ENCODE measurements at places on chromosomes 13 and 19. TPM values are rescaled to one million over a fixed set of nuclear protein-coding genes. Genes with fewer than 3 reads are reported as not detected.

Gene PALM
- total RNA-seq: not detected

Gene GPR183
- total RNA-seq: 4.3 TPM

Gene BEST2
- total RNA-seq: not detected

Gene TMEM221
- not detected for total RNA-seq

Gene PEG3
- 0.14 TPM for total RNA-seq

Gene ATP1A3
- 4.3 TPM for total RNA-seq

Gene MUC16
- total RNA-seq: not detected

Gene POU4F1
- total RNA-seq: 0.08 TPM

Gene ZNF723
- total RNA-seq: not detected

Gene SSC5D
- 0.46 TPM for total RNA-seq

Gene C19orf12
- total RNA-seq: 32.3 TPM

DNA sequence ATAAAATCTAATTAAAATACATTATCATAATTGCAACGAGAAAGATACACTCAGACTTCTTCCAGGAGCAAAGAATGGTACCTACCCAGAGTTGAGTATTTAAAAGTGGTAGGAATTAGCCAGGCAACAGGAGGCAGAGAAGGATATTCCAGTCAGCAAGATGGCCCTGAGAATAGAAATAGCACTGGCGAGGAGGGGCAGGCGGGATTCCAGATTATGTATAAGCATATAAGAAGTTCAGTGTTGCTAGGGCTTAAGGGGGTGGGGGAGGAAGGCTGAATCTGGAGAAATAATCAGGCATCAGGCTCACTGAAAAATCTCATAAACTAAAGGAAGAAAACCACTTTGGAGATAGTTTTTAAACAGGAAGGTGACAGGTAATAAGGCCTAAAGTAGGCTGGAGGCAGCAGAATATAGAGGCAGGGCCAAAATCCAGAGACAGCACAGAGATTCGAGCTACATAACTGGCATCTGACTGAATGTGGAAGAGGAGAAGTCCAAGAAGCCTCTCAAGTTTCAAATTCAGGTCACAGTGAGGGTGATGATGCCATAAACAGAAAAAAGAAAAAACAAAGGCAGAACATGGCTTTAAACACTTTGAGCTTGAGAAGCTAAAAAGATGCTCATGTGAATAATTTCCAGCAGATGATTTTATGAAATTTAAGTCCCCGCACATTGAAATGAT is 7.5 kb downstream of the KPNA3 start:
- H3K36me3 ChIP-seq: peaks cover 18% of the 10 kb centered on the region
- H3K4me3 ChIP-seq: no peak overlapping the region
- DNase-seq: no peak
- no peaks in the 10 kb centered on the region for H3K27me3 ChIP-seq

GRCh38 chr19:2469102-2469914 is 6.6 kb upstream of the GADD45B start:
- H3K27me3 ChIP-seq: no peaks in the 10 kb centered on the region
- peak overlapping the region; percentile 20 for H3K27ac ChIP-seq
- DNase-seq: peak; percentile 59
- no peak overlapping the region for H3K4me3 ChIP-seq
- no peaks in the 10 kb centered on the region for H3K36me3 ChIP-seq
- peaks cover 11% of the 10 kb centered on the region for H3K4me1 ChIP-seq

DNA sequence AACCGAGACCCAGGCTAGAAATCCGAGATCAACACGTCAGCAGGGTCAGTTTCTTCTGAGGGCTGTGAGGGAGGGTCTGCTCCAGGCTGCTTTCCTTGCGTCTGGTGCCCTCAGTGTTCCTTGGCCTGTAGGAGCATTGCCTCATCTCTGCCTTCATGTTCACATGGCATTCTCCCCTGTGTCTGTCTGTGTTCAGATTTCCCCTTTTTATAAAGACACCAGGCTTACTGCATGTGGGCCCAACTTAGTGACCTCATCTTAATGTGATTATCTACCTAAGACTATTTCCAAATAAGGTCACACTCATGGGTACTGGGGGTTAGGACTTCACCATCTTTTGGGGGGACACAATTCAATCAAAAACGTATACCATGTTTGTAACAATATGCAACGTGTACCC is 57.2 kb upstream of the C1QTNF9 start:
- no peaks in the 10 kb centered on the region for H3K27me3 ChIP-seq
- H3K4me1 ChIP-seq: peaks cover 65% of the 10 kb centered on the region
- peak overlapping the region; percentile 97 for H3K27ac ChIP-seq
- peak overlapping the region; percentile 88 for H3K4me3 ChIP-seq

- DNase-seq: peak; percentile 42
- H3K27me3 ChIP-seq: peaks cover 18% of the 10 kb centered on the region
- H3K4me1 ChIP-seq: peaks cover 16% of the 10 kb centered on the region
- no peak overlapping the region for H3K27ac ChIP-seq
- peak overlapping the region; percentile 80 for H3K4me3 ChIP-seq
Measured at GRCh38 chr13:52127783-52128702, 830 bp downstream of the NEK5 start.

GRCh38 chr19:44807652-44808462 is 1.0 kb upstream of the BCAM start:
- H3K27ac ChIP-seq: no peak overlapping the region
- no peak for DNase-seq
- H3K4me3 ChIP-seq: no peak overlapping the region
- peaks cover 42% of the 10 kb centered on the region for H3K27me3 ChIP-seq
- H3K36me3 ChIP-seq: no peaks in the 10 kb centered on the region

DNA sequence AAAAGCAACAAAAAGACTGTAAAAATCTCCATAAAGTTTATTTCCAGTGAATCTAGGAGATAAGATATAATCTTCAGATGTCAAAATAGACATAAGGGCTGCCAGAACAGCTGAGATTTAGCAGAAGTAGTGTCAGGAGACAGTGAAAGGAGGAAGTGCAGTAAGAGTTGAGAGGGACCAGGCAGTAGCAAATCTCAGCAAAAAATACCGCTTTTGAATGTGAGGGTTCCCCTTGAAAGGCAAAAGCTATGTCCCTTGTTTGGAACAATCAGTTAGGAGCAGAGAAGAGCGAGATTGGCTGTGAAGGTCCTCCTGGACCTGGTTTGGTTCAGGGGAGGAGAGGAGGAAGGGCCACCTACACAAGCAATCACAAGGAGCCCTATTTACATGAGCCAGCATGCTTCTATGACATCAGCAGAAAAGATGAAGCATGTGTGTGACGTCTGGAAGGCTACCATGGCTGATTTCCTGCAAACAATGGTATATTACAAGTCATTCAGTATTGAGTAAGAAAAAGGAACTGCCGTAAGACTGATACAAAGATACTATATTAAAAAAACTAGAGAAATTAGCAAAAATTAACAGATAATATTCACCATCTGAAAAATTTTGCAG is 98.9 kb upstream of the SIAH3 start:
- H3K4me1 ChIP-seq: peaks cover 2% of the 10 kb centered on the region
- no peaks in the 10 kb centered on the region for H3K27me3 ChIP-seq
- peaks cover 7% of the 10 kb centered on the region for H3K36me3 ChIP-seq
- no peak for DNase-seq

DNA sequence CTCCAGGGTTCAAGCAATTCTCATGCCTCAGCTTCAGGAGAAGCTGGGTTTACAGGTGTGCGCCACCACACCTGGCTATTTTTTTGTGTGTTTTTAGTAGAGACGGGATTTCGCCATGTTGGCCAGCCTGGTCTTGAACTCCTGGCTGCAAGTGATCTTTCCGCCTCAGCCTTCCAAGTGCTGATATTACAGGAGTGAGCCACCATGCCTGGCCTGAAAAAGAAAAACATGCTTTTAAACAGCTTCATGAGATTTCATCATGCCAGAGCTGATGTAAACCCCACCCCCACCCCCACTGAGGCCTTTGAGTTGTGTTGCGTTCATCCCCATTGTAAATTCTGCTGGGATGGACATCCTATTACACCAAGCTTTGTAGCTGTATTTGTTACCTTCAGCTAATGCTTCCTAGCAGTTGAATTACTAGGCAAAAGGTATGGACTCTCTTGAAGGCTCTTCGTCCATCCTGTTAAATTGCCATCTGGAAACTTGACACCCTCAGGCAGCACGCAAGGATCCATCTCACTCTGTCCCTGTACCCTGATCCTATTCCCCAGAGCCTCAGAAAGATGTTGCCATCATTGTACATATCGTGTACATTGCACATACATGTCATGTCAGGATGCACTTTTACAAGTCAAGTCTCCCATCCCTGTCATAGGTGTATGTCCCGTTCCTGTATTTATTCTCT is 47.3 kb downstream of the NFIX start:
- no peak overlapping the region for H3K4me3 ChIP-seq
- DNase-seq: no peak
- peaks cover 29% of the 10 kb centered on the region for H3K4me1 ChIP-seq
- H3K36me3 ChIP-seq: no peaks in the 10 kb centered on the region
- no peak overlapping the region for H3K27ac ChIP-seq

DNA sequence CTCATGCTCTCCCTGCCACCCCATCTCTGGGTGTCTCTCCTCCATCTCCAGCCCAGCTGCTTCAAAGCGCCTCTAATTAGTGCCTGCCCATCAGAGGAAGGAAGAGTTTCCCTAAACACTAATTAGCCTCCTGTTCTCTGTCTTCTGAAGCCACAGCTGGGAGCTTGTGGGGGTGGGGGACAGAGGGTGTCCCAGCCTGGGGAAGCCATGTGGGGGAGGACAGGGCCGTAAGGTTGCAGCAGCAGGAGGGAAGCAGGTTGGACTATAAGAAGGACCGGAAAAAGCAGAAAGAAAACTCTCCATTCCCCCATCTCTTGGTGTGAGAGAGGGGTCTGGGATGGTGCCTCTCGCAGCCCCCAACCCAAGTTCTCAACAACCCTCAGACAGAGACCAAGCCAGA is 26.2 kb downstream of the SLC8A2 start:
- peak overlapping the region; percentile 59 for H3K4me3 ChIP-seq
- H3K27me3 ChIP-seq: peaks cover 78% of the 10 kb centered on the region
- H3K36me3 ChIP-seq: peaks cover 2% of the 10 kb centered on the region
- peaks cover 27% of the 10 kb centered on the region for H3K4me1 ChIP-seq
- no peak overlapping the region for H3K27ac ChIP-seq
- DNase-seq: no peak

DNA sequence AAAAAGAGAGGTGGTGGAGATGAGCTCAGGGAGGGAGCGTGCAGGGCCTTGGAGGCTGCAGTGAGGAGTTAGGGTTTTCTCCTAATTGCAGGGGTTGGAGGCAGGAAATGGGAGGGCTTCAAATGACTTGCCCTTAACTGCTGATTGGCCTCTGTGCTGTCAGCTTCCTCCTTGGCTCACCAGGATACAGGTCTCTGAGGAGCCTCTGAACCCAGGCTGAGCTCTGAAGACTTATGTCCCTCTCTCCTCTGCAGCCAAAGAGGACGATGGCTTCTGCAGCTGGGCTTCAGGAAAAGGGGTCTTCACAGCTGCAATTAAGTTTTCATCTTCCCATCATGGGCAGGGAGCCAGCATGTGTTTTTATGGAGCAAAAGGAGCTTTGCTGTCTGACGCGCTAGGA is 6.7 kb upstream of the RANBP3 start:
- H3K27ac ChIP-seq: no peak overlapping the region
- H3K27me3 ChIP-seq: peaks cover 4% of the 10 kb centered on the region
- no peak overlapping the region for H3K4me3 ChIP-seq
- peaks cover 29% of the 10 kb centered on the region for H3K4me1 ChIP-seq
- no peak for DNase-seq

- H3K27ac ChIP-seq: no peak overlapping the region
- no peak for DNase-seq
- peaks cover 16% of the 10 kb centered on the region for H3K27me3 ChIP-seq
- no peak overlapping the region for H3K4me3 ChIP-seq
- no peaks in the 10 kb centered on the region for H3K4me1 ChIP-seq
- H3K36me3 ChIP-seq: no peaks in the 10 kb centered on the region
Measured at GRCh38 chr13:101406791-101407190, 9.5 kb downstream of the NALCN start.

DNA sequence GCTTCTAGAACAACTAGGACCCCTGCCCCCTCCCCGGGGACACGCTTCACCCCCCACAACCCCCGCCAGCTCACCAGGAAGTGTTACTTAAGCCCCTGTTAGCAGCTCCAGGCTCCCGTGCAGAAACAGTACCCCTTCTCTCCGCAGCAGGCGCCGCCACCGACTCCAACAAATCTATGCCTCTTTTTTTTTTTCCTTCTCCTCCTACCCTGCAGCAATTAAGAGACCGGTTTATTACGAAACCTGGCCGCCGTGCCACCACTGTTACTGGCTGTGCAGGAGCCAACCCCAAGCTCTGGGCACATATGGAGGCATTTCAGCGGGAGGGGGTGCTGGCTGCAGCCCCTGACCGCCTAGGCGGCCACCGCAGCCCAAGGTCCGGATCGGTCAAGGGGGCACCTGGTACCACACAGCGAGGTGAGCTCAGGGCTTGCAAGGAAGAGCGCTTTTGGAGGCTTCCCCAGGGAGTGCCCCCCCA is 2.4 kb downstream of the GADD45B start:
- DNase-seq: peak; percentile 61
- peaks cover 36% of the 10 kb centered on the region for H3K36me3 ChIP-seq
- H3K4me3 ChIP-seq: peak overlapping the region; percentile 100

- no peaks in the 10 kb centered on the region for H3K36me3 ChIP-seq
- DNase-seq: no peak
- H3K27me3 ChIP-seq: no peaks in the 10 kb centered on the region
- no peak overlapping the region for H3K27ac ChIP-seq
Measured at GRCh38 chr13:58542530-58542929, 911.0 kb downstream of the PCDH17 start.

DNA sequence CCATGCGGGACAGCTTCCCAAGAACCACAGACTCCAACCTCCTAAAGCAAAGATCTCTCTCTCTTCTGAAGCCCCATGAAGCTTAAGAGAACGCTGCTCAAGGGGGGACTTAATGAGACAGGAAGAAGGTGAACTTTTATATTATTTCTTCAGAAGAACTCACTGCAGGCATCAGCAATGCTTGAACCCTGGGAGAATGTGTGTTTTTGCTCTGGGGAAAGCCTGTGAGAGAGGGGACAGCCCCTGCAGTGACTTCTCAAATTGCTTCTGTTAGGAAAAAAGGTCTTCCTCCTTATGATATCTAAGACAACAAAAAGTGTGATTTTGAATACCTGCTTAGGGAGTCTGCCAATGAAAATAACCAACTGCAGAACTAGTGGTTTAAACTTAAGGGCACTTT is 23.0 kb downstream of the GJA3 start:
- no peak overlapping the region for H3K4me3 ChIP-seq
- no peak overlapping the region for H3K27ac ChIP-seq

DNA sequence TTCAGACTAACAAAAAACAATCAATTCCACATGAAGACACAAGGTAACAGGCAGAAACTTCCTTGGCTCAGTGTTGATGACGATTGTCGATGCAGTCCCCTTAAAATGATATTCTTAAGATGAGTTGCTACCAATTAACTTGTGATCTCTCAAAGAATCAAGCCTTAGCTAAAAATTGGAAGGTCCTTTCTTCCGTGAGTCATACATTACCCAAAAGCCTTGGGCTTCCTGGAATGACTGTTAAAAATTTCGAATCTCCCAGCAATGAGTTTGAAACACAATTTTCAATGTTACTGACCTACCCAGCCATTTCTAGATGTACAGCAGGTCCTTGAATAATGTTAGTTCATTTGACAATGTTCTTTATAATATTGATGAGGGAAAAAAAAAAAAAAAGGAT is 28.0 kb upstream of the RB1 start:
- H3K27ac ChIP-seq: no peak overlapping the region
- H3K4me1 ChIP-seq: peaks cover 10% of the 10 kb centered on the region
- H3K4me3 ChIP-seq: no peak overlapping the region
- no peak for DNase-seq

- no peak overlapping the region for H3K27ac ChIP-seq
- DNase-seq: no peak
- peaks cover 1% of the 10 kb centered on the region for H3K4me1 ChIP-seq
- no peak overlapping the region for H3K4me3 ChIP-seq
Measured at GRCh38 chr19:55242517-55242916, 14.0 kb upstream of the TMEM86B start.

All from activated naive CD8-positive, alpha-beta T cell treated with anti-CD3 and anti-CD28 coated beads for 36 hours (primary cell).